ENCODE measurements at places on chromosomes 3 and 15.

GRCh38 chr15:88735212-88735611, 68.0 kb upstream of the ACAN start:
- DNase-seq: no peak

GRCh38 chr15:89371228-89372044, 36.8 kb upstream of the POLG start:
- no peak for DNase-seq

DNA sequence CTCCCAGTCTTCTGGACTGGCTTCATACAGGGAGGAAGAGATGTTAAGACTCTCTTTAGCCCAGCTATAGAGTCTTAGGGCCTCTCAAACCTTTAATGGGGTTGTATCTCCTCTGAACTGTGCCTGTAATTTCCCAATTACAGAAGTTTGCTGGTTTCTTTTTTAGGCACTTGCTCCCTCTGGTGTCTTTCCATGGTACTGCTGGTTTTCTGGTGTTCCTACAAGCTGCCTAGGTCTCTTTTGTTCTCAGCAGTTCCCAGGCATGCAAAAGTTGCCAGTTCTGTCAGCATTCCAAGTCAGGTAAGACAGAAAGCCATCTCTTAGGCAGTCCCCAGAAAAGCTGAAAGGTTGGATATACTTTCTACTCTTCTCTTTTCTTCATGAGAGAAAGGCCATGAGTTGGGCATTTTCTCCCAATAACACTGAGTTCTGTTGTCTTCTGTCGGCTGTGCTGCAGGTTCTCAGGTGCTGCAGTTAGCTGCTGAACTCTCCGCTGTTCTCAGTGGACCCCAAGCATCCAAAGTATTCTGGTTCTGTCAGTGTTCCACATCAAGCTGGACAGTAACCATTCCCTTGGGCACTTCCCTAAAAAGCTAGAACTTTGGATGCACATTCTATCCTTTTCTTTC, 54.4 kb upstream of the EHHADH start:
- no peak for DNase-seq

- no peak for DNase-seq
Measured at GRCh38 chr3:7193269-7193668, 332.4 kb downstream of the GRM7 start.

- no peak for DNase-seq
Measured at GRCh38 chr3:140651287-140651686, 26.6 kb upstream of the TRIM42 start.

- no peak for DNase-seq
Measured at GRCh38 chr3:190092250-190092649, 28.4 kb downstream of the P3H2 start.

GRCh38 chr3:53709860-53710674, 136.2 kb downstream of the CHDH start:
- DNase-seq: peak; percentile 27

DNA sequence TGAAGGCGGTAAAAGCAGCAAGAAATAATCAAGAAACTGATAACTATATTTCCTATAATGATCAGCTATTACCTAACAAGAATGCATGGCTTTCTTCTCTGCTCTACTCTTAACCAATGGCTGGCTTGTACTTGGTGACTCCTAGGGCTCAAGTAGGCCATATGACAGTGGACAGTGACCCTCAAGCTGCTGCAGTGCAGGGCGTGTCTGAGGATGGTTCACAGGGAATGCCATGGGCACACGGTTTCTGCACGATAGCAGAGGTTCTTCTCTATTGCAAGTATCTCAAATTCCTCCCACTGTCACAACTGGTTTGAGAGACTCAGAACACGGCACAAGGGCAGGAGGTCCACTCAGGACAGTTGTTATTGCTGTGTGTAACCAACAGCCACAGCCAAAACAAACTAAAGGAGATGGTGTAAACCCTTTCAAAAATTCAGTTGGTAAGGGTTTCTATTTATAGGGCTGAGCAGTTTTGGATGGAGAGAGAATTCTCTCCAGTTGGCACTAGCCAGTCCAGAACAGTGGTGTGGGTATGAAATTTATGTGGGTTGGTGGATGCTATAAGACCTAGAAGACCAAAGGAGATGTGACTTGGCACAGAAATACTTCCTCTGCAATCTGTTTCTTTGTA, 103.2 kb upstream of the ST8SIA2 start:
- DNase-seq: no peak

DNA sequence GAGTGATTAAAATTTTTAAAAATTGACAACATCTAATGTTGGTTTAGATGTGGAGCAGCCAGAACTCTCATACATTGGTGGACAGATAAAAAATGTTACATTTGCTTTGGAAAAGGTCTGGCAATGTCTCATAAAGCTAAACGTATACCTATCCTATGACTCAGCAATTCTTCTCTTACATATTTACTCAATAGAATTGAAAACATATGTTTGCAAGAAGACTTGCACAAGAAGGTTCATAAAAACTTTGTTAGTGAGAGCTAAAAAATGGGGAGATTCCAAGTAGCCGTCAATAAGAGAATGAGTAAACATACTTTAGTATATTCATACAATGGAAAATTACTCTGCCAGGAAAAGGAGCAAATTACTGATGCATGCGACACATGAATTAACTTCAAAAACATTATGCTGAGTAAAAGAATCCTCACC, 30.0 kb downstream of the MASP1 start:
- no peak for DNase-seq

DNA sequence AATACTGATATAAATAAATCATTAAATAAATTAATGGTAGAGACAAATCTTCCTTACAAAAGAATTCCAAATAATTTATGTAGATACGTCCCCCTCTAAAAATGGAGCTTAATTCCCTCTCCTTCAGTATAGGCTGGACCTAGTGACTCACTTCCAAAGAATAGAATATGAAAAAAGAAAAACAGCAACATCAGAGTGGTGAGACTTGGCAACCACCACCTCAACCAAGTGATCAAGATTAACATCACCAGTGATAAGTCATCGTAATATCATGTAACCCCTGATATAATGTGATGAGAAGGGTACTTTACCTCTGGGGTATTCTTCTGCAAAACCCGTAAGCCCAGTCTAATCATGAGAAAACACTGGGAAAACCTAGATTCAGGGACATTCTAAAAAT, 13.4 kb downstream of the GOLGB1 start:
- no peak for DNase-seq

GRCh38 chr3:8446845-8447244, 54.8 kb upstream of the LMCD1 start:
- DNase-seq: no peak

GRCh38 chr15:67259806-67260205, 5.2 kb downstream of the IQCH start:
- DNase-seq: no peak

DNA sequence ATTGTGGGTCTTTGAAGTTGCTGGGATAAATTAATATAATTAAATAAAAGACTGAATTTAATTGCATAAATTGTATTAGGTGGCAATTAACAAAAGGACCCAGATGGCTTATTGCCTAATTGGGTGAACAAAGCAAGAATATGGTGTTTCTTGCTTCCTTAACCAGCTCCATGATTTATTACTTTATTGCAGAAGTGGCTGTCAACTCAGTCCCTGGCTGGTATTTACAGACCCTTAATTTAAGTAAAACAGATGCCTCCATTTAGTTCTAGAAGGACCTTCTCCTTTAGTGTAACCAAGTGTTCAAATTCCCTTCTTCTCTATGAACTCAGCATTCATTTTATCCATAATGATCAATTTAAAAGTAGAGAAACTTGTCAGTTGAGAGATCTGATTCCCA, 35.1 kb downstream of the DPH3 start:
- no peak for DNase-seq

GRCh38 chr3:9244495-9245183, 4.8 kb downstream of the SRGAP3 start:
- no peak for DNase-seq

DNA sequence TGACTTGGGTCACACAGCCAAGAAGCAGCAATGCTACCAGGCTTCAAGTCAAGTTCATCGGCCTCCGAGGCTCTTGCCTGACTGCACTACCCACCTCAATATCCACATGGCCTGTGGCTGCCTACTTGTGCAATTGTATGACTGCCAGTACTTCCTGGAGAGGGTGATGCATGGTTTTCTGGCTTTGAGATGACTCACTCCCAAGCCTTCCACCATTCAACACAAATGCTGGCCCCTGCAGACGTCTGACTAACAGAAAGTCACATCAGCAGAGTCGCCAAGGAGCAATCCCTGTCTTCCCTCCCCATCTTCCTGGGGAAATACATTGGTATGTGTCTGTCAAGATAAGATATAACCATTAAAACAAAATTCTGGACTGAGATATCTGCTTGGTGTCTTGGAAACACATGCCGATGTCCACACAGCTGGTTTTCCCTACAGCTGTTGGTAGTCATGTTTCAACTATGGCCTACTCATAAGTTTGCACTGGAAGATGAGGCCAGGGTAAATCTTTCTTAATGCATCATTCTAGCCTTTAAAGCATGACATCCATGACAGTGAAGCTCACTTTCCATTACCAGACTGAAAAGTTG, 79.6 kb upstream of the SPATA12 start:
- no peak for DNase-seq

DNA sequence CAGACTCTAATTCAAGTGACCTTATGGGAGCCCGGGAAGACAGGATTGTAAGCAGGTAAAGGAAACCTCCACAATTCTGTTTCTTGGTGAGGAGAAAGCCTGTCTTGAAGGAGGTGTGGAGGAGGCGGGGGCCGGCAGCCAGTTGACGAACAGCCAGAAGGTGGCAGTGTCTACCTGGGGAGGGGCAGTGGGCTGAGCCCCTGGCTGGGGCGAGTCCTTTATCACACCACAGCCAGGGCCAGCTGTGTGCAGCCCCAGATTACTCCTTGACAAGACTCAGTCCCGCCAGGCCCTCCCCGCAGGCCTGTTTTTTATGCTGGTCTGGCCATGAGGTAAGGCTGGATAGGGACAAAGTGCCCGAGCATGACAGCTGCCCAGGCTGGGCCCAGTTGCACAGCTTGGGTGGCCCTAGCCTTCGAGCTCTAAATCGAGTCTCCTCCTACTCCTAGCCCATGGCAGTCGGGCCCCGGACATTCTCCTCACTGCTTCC, 40.9 kb upstream of the IDH2 start:
- DNase-seq: peak; percentile 56
